ENCODE measurements at places on chromosomes 13 and 19. TPM values are rescaled to one million over a fixed set of nuclear protein-coding genes. Genes with fewer than 3 reads are reported as not detected.

Gene IZUMO1
- polyA plus RNA-seq, result 0.39 TPM

Gene NECTIN2
- polyA plus RNA-seq, result 58.7 TPM

Gene MCEMP1
- 0.09 TPM for polyA plus RNA-seq

Gene DCLK1
- polyA plus RNA-seq, result 0.47 TPM

Gene ZNF155
- 2.9 TPM for polyA plus RNA-seq

Gene GPR18
- polyA plus RNA-seq, result 0.24 TPM

Gene GPC5
- polyA plus RNA-seq, result not detected

Gene BIVM
- polyA plus RNA-seq, result 4.4 TPM

Gene MAG
- not detected for polyA plus RNA-seq

Gene CERS1
- 0.12 TPM for polyA plus RNA-seq

Gene ZNF878
- polyA plus RNA-seq, result 0.24 TPM

Gene CEACAM16
- polyA plus RNA-seq, result not detected

Gene URAD
- not detected for polyA plus RNA-seq

Gene HCST
- 6.7 TPM for polyA plus RNA-seq

Gene CYP4F2
- polyA plus RNA-seq, result 0.08 TPM

Gene POU2F2
- 0.79 TPM for polyA plus RNA-seq

Gene PNMA8C
- not detected for polyA plus RNA-seq

Gene ZNF726
- polyA plus RNA-seq, result 2.8 TPM

Gene ZNF446
- 9.9 TPM for polyA plus RNA-seq

Gene PRX
- 1.0 TPM for polyA plus RNA-seq

Gene CGB8
- not detected for polyA plus RNA-seq

Gene KIR3DL1
- not detected for polyA plus RNA-seq

Gene SIAH3
- polyA plus RNA-seq, result 0.02 TPM

Gene ZNF221
- 0.42 TPM for polyA plus RNA-seq

Gene SERPINE3
- polyA plus RNA-seq, result not detected

Gene ZSCAN1
- not detected for polyA plus RNA-seq

Gene ZNF90
- polyA plus RNA-seq, result 2.3 TPM

Gene ZNF444
- polyA plus RNA-seq, result 16.0 TPM

Gene IL17D
- 0.61 TPM for polyA plus RNA-seq

Gene GRK1
- not detected for polyA plus RNA-seq

Measured in esophagus (tissue), 2 donors.